ENCODE measurements at places on chromosomes 6 and 20. TPM values are rescaled to one million over a fixed set of nuclear protein-coding genes. Genes with fewer than 3 reads are reported as not detected.
A peak's percentile ranks its signal among the peaks of the same experiment; 100 is the strongest.

DNA sequence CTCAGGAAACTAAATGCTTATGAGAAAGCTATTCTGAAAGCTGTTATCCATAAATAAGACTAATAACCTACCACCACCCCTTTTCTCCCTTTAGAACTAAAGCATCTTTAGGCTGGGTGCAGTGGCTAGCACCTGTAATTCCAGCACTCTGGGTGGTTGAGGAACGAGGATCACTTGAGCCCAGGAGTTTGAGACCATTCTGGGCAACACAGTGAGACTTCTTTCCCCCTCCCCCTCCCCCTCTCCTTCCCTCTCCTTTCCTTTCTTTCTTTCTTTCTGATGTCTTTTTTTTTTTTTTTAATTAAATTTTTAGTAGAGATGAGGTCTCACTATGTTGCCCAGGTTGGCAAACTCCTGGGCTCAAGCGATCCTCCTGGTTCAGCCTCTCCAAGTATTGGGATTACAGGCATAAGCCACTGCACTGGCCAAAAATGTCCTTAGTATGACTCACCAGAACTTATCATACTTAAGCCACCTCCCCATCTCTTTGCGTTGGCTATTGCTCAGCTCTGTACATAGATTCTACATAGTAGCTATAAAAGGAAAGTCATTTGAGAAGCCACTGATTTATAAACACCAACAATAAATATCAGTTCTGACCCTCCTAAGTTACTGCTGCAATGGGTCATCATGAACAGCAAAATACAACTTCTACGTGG, 54.8 kb upstream of the SPDEF start:
- peak; percentile 18 for DNase-seq

DNA sequence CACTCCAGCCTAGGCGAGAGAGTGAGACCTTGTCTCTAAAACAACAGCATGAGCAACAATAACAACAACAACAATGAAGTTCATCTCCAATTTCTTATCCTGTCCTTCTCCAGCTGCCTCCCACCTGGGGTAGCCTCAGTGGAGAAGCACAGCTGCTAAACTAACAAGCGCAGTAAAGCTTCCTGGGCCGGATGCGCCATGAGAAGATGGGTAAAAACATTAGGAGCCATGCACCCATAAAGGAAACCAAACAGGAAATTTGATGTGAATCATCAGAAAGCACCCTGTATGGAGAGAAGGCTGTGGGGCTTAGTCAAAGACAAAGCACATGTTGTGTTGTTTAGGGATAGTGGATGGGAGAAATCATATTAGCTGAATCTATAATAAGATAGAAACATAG, 61.1 kb upstream of the CCN6 start:
- no peak for DNase-seq

DNA sequence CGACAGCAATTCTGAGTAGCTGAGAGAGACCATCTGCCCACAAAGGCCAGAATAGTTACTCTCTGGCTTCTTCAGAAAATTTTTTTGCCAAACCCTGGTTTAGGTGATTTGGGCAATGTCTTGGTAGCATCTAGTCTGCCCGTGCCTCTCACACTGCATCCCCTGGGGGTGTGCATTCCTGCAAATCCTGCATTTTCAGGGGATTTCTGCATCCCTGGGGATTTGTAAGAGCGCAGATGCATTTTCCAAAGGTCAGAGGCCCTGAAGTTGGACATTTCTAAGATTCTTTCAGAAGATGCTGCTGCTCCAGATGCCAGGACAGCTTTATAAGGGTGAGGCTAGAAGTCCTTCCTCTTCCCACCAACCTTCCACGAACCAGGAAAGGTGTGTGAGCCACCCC, 4.0 kb downstream of the CST9 start:
- no peak for DNase-seq

DNA sequence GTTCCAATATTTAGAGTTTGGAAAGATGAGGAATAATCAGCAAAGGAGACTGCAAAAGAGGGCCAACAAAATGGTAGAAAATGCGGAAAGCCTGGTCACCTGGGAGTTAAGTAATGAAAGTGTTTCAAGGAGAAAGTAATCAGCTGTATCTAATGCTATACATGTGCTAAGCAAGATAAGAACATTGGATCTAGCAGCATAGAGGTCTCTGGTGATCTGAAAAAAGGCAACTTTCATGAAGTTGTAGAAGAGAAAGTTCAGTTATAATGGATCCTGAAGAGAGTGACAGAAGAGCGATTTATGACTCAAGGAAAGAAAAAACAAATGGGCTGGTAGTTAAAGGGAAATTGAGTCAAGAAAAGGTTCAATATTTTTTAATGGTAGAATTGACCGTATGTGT, 4.6 kb upstream of the RSPH3 start:
- DNase-seq, result no peak

GRCh38 chr6:56833127-56833791, 121.6 kb upstream of the BEND6 start:
- peak; percentile 46 for DNase-seq

GRCh38 chr6:37576336-37576737, 76.6 kb upstream of the CCDC167 start:
- peak; percentile 81 for DNase-seq

- DNase-seq, result peak; percentile 72
These were observed 172.9 kb downstream of the ADGRG6 start for GRCh38 chr6:142474531-142475289.

DNA sequence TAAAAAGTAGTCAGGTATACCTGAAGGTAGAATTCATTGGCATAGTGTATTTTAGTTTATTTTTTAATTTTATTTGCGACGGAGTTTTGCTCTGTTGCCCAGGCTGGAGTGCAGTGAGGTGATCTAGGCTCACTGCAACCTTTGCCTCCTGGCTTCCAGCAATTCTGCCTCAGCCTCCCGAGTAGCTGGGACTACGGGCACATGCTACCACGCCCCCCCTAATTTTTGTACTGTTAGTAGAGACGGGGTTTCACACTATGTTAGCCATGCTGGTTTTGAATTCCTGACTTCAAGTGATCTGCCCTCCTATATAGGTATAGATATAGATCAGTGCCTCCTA, 102.8 kb upstream of the PRSS16 start:
- DNase-seq, result no peak

DNA sequence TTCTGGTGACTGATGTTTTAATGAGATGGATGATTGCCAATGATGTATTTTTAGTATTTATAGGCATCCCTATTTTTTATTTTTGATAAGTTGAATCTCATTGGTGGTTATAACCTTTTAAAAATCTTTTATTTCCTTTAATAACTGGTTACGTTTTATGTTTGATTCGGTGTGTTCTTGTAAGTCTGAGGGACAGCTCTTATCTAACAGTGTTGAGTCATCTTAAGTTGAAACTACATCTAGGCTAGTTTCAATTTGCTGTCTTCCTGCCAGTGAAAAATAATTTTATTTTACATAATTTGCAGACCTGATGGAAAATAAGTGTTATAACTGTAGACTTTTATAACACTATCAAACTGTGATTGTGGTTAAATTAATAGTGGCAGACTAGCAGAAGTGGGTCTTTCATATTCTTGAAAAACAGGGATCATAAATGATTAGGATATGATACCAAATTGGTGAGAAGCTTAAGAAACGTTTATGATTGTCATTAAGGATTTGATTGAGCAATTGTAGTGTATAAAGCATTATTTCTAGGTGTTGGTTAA, 4.6 kb downstream of the AFDN start:
- no peak for DNase-seq

- no peak for DNase-seq
These were observed 287.2 kb upstream of the POU3F2 start for GRCh38 chr6:98547151-98547550.

CCR6 gene
- not detected for total RNA-seq

GINS1 gene
- total RNA-seq, result 2.2 TPM

ETV7 gene
- total RNA-seq, result not detected
